GM12892 (cell line): ENCODE measurements at places on chromosomes 3 and 15.

GRCh38 chr3:172846103-172846561 is 95.6 kb downstream of the ECT2 start:
- DNase-seq = no peak

DNA sequence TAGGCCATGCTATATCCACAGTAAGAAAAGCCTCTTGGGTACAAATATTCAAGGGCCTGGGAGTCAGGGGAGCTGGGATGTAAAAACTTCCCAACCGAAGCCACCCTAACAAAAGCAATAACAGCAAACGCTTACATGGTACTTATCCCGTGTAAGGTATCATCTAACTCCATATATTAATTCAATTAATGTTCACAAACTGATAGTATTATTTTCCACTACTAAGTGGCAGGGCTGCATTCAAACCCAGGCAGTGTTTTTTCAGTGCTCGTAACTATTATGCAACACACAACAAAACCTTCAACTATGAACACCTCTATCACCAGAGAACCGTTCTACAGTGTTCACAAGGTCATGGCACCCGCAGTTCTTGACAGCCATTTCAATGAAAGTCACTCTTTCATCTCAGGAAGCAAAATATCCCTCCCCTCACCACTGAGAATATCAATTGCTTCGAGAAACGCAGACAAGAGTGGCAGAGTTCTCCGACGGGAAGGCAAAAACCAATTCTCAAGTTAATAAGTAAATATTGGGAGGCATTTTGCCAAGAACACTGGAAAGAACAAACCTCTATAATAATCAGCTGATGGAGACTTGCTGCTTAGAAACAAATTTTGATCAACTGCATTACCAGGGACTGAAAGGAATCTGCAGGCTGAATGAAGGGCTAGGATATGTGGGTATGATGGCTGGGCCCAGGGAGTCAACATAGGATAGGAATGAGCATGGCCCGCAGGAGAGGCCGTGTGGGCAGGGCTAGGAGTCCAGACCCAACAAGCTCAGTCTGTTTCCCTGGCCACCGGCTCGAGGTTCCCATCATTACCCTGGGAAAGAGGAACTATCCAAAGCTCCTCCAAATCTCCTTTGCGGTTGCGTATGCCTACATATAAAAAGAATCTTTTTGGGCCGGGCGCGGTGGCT is 72.3 kb downstream of the XXYLT1 start:
- DNase-seq = no peak

DNA sequence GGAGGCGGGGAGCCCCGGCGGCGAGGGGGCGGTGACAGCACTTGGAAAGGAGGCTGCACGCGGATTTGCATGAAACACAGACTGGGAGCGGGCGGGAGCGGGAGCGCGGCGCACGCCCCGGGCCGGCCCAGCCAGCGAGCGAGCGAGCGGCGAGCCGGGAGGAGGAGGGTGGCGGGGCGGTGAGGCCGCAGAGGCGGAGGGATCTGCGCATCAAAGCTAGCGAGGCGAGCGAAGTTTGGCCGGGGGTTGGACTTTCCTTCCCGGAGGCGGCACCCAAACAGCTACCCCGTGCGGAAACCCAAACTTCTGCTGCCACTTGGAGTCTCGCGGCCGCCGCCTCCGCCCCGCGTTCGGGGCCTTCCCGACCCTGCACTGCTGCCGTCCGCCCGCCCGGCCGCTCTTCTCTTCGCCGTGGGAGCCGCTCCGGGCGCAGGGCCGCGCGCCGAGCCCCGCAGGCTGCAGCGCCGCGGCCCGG is at the start of gene SMAD3:
Gene SMAD3, plus strand, starts transcription at position 72 of the 475 bp plus-strand sequence. CDS start 553 bp downstream, outside the sequence.
- DNase-seq = peak; percentile 77

DNA sequence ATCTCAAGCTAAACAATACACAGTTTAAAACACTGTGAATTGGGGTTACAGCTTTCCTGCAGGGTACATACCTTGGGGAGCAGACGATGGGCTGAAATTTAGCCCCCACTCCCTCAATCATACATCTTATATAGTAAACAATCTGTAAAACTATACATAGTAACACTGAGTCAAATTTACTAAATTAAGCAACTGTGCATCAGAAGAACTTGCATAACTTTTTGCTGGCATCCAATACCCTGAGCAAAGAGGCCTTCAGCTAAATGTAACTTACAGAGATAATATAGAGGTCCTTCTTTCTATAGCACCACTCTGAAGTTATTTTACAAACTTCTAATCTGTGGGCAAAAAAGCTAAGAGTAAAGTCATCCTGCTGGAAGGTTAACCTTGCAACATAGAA is 603.6 kb upstream of the TGFBR2 start:
- no peak for DNase-seq

GRCh38 chr3:160973067-160973809 is 131.9 kb downstream of the B3GALNT1 start:
- no peak for DNase-seq

- DNase-seq = no peak
Measured at GRCh38 chr3:140461250-140461649, 216.6 kb upstream of the TRIM42 start.

- DNase-seq = no peak
Measured at GRCh38 chr3:178028933-178029332, 507.3 kb upstream of the KCNMB2 start.

DNA sequence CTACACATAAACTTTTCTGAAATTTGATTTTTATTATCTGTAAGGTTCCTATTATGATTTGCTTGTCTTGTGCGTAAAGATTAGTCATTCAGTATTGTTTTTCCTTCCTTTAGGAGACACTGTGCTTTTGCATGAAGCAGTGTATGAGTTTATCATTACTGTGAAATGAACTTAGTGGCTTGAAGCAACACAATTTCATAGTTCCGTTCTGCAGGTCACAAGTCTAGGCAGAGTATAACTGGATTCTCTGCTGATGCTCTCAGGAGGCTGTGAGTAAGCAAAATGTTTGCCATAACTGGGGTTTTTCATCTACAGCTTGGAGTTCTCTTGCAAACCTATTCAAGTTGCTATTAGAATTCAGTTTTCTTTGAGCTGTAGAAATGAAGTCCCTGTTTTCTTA is 1136.1 kb downstream of the OTOL1 start:
- DNase-seq = no peak

DNA sequence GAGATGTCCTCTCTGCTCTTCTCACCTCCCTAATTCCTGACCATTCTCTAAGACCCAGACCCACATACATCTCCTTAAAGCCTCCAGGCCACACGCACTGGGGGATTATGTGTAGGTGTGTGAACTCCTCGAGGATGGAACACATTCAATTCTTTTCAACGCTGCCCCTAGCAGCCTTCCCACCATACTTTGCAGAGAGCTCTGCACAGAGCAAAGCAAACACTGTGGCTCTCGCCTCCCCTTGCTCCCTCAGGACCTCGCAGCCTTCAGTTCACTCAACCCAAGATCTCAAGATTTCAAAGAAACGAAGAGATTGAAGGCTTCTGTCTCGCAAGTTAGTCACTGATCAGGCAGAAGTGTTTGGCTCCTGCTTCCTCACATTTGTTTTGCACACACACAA is 6.0 kb downstream of the ACTC1 start:
- no peak for DNase-seq

DNA sequence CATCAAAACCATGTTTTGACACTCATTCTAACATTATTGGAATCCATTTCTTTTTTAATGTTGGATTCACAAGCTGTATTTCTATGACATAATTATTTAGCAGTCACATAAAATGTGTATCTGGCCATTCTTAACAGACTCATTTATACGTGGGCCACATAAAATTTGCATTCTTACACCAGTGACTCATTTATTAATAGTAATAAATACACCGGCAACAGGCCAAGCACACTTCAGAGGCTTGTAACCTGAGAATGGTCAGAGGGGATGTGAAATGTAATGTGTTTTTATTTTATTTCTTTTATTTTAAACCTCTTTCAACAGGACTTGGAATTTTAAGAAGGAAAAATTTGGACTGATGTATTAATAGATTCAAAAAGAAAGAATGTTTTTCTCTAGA is 384.9 kb upstream of the RARB start:
- DNase-seq = no peak

DNA sequence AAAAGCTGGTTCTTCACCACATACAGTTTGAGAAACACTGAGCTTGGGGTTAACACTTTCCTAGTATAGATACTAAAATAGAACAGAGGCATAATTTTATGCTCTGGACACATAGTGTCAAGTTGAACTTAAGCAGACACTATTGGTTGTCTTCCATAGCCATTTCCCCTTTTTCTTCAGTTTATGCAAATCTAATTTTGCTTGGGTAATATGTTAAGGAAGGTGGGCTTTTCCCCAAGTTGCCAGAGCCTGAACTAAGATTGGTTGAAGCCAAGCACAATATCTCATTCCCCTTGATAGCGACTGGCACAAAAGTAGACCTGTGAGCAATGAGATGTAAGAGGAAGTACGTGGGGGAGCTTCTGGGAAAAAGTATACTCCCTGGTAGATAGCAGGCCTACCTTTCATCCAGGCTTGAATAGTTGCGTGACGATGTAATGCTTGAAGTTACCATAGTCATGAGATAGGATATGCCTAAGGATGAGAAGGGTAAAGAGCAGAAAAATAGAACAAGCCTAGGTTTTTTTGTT is 4.5 kb upstream of the POPDC2 start:
- no peak for DNase-seq

- peak; percentile 45 for DNase-seq
Measured at GRCh38 chr15:69729167-69729748, 276.6 kb downstream of the RPLP1 start.

GRCh38 chr15:30929982-30930381 is 26.3 kb downstream of the FAN1 start:
- DNase-seq = no peak

DNA sequence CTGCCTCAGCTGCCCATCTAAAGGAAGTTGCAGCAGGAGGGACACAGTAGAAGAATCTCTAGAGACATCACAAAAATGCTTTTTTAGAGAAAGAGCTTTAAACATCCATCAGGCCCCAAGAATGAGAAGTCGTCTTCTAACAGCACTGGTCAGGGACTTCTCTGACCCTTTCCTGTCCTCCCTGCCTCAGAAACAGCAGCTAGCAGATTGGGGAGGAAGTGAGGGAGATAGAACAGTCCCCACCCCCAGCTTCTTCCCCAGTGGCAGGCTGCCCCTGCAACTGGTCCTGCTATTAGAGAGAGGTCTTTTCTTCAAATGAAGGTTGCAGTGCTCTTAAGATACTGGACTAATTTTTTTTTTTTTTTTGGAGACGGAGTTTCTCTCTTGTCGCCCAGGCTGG is 55.1 kb downstream of the PDE8A start:
- no peak for DNase-seq

GRCh38 chr3:195870937-195871336 is 37.4 kb downstream of the TNK2 start:
- DNase-seq = no peak

GRCh38 chr3:158486200-158486599 is 84.8 kb upstream of the MLF1 start:
- no peak for DNase-seq

DNA sequence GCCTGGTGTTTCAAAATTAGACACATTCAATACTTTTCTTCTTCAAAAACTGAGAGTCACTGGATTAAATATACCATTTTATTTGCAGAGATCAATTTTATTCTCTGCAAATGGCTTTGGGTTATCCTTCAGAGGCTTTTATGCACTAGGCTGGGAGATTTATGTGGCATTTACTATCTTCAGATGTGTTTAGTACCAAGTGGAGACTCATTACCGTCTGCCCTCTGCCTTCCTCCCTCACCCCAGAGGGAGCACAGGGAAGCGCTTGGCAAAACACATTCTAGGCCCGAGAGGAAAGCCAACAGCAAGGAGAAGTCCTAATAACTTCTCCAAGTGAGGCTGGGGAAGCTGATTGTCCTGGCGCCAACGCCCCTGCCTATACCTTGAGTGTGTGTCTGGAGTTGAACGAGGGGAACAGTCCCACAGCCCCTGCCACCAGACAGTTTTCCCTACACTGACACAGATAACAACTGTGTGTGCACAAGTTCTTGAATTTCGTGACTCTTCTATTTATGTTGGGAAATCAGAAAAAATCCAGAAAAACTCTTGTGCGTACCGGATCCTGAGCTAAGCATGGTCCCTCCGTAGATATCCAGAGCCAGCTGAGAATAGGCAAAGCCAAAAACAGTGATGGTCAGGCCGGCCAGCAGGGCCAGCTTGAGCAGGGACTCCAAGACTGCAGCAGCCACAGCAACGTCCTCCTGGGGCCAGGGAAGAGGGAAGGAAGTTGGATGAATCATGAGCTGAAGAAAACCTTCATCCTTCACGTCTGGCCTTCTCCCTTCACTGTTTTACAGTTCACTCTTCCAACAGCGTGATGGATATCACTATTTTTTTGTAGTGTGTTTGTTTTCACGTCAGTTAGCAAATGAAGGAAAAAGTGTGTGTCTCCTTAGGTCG is 26.6 kb downstream of the RFT1 start:
- DNase-seq = no peak

- peak; percentile 46 for DNase-seq
Measured at GRCh38 chr3:53804697-53805462, 41.3 kb downstream of the CHDH start.

DNA sequence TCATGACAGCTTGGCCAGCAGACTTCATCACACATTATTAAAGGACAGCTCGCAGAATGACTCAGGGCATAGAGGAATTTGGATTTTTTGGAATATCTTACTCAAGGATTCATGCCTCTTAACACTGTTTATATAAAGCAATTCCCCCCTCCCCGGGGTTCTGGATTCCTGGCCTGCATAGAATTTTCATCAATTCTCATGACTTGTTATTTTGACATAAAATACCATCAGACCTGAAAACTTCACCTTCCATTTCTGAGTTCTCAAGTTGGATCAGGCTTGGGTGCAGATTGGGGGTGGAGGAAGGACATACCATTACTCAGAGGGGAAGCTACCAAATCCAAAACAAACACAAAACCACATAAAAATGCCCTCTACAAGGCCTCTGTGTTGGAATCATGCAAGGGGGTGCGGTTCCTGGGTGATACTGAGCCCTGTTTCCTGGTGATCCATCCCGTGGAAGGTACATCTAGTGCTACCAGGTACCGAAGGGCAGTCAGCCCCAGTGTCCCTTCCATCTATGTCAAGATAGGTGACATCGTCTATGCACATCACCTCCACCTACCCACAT is 95.3 kb downstream of the DAPK2 start:
- no peak for DNase-seq

- DNase-seq = no peak
Measured at GRCh38 chr15:37131621-37132020, 31.3 kb upstream of the MEIS2 start.

- DNase-seq = no peak
Measured at GRCh38 chr15:64895285-64896065, 16.2 kb upstream of the ANKDD1A start.

- DNase-seq = no peak
Measured at GRCh38 chr15:95439922-95440376, 890.6 kb upstream of the NR2F2 start.

DNA sequence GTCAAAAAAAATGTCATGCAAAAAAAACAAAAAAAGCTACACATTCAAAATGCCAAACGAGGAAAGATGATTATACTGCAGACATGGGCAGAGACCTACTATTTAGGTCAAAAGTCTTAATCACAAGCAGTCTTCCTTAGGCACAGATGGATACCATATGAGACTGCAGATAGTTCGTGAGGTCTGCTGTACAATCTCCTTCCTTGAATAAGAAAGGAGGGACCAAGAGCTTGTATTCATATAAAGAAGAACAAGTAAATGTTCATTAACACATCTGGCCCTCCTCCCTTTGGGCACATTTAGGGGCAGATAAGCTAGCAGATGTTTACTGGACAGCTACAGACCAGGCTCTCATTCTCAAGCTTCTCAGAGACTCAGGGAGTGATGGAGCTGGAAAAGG is 45.3 kb downstream of the ANXA2 start:
- DNase-seq = no peak
